ENCODE measurements at places on chromosomes 13 and 19. TPM values are rescaled to one million over a fixed set of nuclear protein-coding genes. Genes with fewer than 3 reads are reported as not detected.

Gene C5AR1
- total RNA-seq = 0.16 TPM

Gene PLVAP
- not detected for total RNA-seq

Gene POSTN
- 221 TPM for total RNA-seq

Gene ZNF443
- 2.4 TPM for total RNA-seq

Gene IQCN
- total RNA-seq = 0.63 TPM
